ENCODE measurements at places on chromosomes 5 and 9.

DNA sequence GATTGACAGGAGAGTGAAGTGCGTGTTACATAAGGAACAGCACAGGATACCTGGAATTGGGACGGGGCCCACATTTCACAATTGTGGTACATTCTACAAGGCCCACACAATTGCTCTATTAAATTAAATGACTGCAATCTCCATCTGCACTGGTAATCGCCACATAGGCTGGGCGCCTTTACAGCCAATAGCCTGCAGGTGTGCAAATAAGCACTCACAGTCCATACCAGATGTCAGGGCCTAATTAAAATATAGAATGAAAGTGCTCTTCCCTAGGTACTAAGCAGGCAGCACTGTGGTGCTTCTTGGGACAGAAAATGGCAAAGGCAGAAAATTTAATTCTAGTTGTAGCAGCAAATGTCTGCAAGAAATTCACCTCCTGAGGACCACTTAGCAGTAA is 82.7 kb downstream of the ATP10B start:
- DNase-seq = no peak

DNA sequence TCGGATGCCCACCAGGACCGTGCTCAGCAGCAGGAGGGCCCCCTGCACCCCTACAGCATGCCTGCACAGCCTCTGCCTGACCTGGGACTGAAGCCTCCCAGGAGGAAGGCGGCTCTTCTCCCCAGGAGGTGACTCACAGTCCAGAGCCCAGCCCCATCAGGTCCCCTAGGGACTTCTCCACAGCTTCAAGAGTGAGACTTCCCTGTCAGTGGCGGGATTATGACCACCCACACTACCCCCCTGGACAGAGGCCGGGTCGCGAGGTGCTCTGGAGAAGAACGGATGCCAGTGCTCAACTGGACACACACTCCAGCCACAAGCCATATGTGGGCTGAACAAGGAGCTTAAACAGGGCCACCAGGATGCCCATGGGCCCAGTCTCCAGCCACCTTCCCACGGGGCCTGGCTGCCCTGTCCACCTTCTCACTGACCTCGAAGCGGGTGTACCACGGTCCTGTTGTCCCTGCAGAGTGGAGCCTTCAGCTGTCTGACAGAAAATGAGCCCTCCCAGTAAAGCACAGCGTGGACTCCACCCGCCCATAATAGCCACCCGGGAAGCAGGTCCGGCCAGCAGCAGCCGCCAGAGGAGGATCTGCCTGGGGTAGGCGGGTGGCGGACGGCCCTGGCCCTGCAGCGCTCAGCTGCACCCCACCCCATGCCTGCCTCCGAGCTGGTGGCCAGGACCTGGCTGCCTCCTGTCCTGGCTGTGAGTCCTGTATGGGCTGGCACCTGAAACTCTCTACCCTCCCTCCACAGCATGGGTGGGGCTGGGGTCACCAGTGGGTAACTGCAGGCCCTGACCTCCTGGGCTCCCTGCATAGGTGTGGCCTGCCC is 54.7 kb downstream of the SEMA4D start:
- no peak for DNase-seq

DNA sequence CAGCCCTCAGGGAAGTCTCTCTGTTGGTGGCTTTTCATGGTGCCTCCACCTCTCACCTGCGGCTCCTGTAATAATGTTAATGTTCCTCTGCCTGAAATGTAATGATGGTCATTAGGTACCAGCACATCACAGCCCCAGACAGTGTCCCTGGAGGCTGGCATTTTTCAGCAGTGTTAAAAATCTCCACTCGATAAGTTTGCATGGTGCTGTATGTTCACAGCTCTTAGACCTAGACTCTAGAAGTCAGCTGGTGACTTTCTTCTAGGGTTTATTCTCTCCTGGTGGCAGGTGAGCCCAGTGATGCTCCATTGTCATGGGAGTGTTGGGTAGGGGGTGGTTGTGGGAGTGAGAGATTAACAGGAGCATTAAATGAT is 53.1 kb downstream of the GPR107 start:
- DNase-seq = no peak

- DNase-seq = no peak
Measured at GRCh38 chr5:85651731-85652130, 966.0 kb upstream of the COX7C start.

DNA sequence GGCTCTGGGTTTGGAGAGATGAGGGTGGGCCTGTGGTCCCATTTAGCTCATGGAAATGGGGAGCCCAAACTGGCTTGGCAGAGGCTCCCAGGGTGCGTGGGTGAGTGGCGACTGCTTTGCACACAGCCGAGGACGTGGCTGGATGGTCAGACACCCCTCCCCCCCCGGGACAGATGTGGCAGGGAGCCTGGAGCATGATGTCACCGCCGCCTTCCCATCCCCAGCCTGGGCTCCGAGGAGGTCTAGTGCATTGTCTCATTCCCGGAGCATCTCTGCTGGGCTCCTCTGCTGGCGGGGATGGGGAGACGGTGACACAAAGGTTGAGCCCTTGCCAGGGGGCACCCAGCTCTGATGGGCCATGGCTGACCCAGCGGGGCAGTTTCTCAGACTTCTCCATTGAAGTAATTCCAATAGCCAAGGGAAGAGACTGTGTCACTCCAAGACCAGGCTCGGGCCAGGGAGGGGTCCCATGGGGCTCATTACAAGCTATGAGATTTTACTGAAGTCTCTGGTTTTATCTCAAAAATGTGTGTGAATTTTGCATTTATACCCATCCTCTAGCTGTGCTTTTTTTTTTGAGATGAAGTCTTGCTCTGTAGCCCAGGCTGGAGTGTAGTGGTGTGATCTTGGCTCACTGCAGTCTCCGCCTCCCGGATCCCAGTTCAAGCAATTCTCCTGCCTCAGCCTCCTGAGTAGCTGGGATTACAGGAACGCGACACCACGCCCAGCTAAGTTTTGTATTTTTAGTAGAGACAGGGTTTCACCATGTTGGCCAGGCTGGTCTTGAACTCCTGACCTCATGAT is 36.1 kb downstream of the HMCN2 start:
- no peak for DNase-seq

DNA sequence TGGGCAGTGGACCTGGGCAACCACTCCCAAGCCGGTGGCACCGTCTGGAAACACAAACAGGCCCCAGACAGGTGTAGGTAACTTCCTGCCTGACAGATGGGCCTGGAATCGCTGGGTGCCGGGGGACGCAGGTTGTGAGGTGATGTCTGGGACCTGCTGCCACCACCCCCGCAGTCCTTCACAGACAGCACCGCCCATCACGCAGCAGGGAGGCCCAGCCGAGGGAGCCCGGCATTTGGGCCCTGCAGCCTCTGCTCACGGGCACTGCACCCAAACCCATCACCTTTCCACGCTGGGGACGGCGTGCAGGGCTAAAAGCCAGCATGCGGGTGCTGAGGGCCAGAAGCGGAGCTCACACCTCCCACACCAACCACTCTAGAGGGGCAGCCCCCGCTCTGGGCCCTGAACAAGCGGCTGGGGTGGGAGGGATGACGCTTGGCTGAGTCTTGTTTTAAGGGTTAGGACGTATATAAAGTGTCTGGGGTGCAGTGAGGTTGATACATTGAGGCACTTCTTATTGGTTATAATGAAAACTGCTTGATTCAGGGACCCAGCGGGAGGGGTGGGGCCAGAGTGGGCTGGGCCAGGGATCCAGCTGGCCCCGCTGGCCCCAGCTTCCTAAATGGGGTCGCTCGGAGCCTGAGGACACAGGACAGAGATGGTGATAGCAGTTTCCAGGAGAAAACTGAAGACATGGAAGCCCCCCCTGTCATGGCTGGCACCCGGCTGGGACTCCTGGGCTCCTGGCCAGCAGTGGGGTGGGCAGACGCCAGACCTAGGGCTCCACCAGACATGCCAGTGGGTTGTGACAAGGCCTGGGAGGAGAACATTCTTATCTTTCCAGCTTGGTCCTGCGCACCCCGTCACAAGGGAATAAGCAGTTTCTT is 11.3 kb downstream of the MYMK start:
- DNase-seq = no peak

DNA sequence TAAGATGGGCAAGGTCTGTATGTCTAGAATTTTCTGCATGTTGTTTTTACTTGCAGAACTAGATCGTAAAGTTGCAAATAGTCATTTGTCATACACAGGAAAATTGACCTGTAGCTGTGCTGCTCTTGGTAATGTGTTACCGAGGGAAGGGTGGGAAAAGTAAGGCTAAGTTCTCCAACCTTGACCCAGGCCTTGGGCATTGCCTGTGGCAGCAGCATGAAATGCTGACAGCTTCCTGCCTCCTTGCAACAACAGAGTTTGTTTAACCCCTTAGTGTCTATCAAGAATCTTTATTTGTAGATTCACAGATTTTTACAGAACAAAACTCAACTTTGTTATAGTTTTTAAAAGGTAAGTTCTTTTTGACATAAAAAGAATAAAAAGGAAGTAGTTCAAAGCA is 48.3 kb downstream of the ERCC6L2 start:
- no peak for DNase-seq

- DNase-seq = no peak
Measured at GRCh38 chr5:43357878-43358281, 44.7 kb upstream of the HMGCS1 start.

DNA sequence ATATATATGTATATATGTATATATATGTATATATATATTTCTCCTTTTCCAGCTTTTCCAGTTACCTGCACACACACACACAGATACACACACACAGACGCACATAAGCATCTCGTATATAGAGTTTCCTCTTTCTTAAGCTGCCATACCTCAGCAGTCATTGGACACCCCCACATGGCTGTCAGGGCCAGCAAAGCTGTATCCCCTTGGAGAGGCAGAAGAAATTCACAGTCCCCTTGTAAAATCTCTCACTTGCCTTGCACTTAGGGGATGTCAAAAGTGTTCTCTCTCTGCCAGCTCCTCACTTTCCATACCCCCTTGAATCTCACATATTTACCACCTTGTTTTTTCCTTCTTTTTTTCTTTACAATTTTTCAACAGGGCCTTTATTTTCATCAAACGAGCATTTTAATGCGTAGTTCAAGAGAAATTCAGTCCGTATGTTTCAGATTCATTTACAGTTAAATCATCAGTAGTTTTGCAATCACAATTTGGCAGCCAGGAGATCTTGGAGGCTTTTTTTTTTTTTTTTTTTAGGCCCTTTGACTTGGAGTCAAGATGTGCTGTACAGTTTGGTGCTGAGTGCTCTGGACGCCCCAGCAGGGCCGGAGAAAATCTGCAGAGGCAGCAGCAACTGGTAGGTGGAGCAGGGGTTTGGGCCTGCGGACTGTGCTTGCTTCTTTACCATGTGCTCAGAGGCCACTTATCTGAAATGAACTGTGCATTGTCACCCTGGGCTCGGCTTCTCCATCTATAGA is 244.9 kb upstream of the KLF4 start:
- DNase-seq = peak; percentile 74

DNA sequence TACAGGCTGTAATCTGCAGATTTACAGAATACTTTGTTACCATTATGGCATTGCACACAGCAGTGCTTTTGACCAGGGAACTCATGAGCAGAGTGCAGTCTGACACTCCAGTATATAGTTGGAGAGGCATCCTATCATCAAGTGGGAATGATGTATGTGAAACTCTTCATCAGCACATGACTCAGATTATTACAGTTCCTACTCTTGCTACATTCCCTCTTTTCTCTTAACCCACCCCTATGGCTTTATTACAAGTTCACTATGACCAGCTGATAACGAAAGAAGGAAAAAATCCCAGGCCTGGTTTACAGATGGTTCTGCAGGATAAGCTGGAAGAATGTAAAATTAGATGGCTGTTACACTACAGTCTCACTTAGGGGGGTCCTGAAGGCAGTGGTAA is 385.9 kb downstream of the RASEF start:
- DNase-seq = peak; percentile 23

- DNase-seq = no peak
Measured at GRCh38 chr5:54484219-54484894, 28.9 kb downstream of the HSPB3 start.

DNA sequence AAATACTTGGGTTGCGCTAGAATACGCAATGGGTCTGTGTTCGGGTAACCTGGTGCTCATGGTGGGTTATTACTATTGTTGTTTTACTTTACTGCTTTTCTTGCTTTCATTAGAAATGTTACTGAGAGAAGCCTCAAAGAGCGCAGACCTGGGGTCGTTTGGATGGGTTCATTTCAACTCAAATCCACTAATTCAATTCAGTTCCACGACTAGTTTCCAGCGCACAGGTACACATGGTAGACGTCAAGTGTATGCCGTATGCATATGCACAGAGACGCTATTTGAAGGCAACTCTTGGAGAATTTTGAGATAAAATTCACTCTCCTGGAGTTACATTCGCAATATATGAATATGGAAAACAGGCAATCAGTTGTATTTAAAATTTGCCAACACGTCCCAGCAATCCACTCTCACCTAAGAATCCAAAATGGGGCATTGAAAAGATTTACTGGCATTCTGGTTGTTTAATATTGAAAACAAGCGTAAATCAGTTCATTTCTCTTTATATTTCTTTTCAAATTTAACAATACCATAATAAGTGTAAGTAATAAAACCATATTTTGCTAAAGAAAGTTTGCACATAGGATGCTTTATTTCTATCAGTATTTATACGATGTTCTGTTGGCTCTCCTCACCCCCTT is 4.4 kb upstream of the PAX5 start:
- DNase-seq = no peak

- DNase-seq = peak; percentile 69
Measured at GRCh38 chr9:14428781-14429230, 114.9 kb upstream of the NFIB start.

GRCh38 chr9:78149702-78150291 is 86.1 kb upstream of the CEP78 start:
- DNase-seq = no peak

- no peak for DNase-seq
Measured at GRCh38 chr9:113572076-113572861, 108.7 kb downstream of the RGS3 start.

DNA sequence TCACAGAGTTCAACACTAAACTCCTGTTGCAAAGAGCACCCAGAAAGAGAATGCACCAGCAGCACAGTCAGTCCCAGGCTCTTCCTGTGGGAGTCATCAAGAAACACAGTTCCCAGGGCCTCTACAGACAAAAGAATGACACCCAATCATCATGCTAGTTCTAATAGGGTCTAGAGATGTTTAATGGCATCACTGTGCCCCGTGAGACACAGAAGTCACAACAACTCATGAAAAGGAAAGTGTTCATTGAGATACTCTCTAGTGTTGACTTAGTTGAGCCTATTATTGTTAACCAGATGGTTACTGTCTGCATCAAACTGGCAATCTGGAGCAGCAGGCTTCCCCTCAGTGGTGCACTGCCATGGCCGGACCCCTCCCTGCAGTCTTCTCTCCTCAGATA is 1.6 kb downstream of the KLHL3 start:
- peak; percentile 45 for DNase-seq

All from epithelial cell of esophagus (primary cell).